AG09319 (cell line): ENCODE measurements at places on chromosomes 6 and 20.

GRCh38 chr6:15507746-15508145, 155.1 kb downstream of the DTNBP1 start:
- DNase-seq = no peak

GRCh38 chr6:38283734-38284362, 355.9 kb downstream of the BTBD9 start:
- DNase-seq = no peak

GRCh38 chr6:125984311-125984710, 2.0 kb upstream of the TRMT11 start:
- DNase-seq = no peak

DNA sequence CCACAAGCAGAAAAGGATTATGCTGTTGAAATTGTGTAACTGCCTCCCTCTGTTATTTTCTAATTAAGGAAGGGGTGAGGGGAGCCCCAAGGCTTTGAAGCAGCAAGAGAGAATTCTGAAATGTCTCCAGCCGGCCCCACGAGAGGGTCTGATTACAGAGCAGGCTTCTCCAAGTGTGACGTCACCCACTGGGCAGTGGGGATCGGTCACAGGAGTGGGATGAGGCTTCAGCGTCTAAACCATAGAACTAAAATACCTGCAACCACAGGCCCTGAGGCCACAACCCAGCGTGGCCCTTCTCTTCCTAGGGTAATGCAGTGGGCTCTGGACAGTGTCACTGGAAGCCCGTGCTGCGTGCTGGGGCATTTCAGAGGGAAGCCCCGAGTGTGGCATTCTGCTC, 38.6 kb upstream of the APCDD1L start:
- DNase-seq = peak; percentile 51

DNA sequence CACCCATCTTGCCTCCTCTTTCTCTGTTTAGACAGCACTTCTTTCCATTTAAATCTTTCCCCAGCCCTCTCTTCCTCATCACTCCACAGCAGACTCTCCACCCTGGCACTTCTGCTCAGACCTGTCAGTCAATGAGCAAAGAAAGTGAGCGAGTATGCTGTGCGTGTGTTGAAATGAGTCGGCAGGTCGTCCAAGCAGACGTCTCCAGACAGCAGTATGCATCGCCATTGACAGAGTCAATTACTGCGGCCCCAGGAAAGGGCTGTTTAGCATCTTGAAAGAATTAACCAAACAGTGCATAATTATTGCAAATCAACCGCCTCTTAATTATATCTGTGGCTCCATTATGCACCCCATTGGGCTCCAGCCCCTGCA, 54.8 kb upstream of the KCNG1 start:
- no peak for DNase-seq

- no peak for DNase-seq
Observed at GRCh38 chr20:59022754-59023153, 3.5 kb downstream of the TUBB1 start.

DNA sequence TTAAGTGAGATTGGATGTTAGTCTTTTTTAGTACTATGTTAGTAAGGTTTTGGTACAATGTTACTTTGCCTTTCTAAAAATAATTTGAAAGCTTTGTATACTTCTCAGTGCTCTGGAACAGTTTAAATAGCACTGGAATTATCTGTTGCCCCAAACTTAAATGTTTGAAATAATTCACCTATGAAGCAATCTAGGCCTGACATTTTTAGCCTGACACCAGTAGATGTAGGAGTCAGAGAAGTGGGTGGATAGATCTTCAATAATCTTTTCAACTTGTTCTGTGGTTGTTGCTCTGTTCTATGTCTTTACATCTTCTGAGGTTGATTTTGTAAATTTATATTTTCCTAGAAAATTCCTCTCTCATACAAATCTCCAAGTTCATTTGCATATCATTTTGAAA, 103.1 kb upstream of the ADGRF1 start:
- DNase-seq = no peak

DNA sequence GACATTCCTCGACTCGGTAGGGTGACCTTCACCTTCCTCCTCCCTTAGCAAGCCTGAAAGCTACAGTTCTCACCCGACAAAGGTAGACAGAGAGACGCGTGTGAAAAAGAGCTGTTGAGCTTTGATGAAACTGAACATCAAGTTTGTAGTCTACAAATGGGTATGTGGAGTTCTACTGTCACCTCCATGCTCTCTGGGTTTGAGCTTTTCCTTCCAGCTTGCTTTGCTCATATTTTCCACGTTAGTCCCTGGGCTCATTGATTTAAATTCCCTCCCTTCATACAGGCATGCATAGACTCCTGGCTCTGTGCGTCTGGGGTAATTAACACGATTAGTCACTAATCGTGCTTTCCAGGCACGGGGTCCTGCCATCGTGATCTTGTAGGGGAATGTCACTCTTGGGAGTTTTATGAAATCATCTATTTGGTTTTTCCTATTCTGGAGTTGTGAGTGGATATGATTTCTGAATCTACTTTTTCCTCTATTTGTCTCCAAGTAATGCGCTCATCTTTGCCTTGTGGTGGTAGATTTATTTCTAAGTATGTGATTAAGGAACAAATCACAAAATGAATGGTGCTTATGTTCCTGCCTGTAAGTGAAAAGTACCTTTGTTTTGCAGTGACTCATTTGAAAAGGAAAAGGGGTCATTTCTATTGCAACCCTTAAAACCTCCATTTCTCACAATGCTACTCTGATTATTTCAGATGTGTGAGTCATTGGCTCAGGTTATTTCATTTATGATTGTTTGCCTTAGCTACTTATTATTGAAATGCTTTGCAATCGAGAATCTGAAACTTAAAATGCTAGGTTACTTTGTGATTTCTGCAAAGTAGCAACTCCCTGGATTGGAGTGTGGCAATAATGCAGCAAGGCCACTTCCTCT, 154.6 kb downstream of the ZDHHC14 start:
- peak; percentile 43 for DNase-seq

- no peak for DNase-seq
Observed at GRCh38 chr6:42137194-42137753, 5.1 kb downstream of the C6orf132 start.
